CD4-positive, alpha-beta memory T cell (primary cell): ENCODE measurements at places on chromosomes 1 and 21. TPM values are rescaled to one million over a fixed set of nuclear protein-coding genes. Genes with fewer than 3 reads are reported as not detected.
A peak's percentile ranks its signal among the peaks of the same experiment; 100 is the strongest.

DNA sequence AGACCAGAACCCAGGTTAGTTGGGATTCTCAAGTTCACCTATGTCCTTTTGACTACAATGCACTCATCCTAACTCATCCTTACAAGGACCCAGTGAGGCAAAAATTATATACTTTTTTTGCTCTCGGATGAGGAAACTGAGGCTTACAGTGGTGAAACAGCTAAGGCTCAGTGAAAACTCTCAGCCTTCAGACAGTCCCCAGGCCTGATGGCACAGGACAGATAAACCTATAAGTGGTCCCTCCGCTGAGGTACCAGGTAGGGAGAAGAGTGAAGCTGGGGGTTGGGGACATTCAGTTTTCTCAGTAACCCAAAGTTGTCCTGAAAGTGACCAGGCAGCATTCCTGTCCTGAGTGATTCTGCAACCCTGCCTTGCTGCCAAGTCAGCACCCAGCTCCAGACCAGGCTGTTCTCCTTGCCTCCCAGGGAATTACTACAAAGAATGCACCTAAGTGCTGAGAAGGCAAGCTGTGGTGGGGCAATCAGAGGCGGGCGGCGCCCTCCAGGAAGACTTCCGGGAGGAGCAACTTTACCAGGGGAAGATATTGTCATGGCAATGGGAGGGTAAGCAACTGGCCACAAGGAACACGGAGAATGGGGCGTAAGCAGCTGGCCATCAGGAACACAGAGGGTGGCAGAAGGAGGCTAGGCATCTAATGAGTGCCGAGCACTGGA lies 4.6 kb downstream of the TENT5B start:
- peaks cover 16% of the 10 kb centered on the region for H3K27me3 ChIP-seq
- H3K27ac ChIP-seq = no peak overlapping the region
- no peak for DNase-seq
- H3K4me1 ChIP-seq = peaks cover 10% of the 10 kb centered on the region
- H3K4me3 ChIP-seq = no peak overlapping the region
- no peaks in the 10 kb centered on the region for H3K36me3 ChIP-seq

GRCh38 chr1:5959087-5959486 lies 33.1 kb downstream of the NPHP4 start:
- no peaks in the 10 kb centered on the region for H3K27me3 ChIP-seq
- H3K4me3 ChIP-seq = no peak overlapping the region
- peaks cover 16% of the 10 kb centered on the region for H3K4me1 ChIP-seq
- H3K36me3 ChIP-seq = no peaks in the 10 kb centered on the region
- H3K27ac ChIP-seq = no peak overlapping the region

DNA sequence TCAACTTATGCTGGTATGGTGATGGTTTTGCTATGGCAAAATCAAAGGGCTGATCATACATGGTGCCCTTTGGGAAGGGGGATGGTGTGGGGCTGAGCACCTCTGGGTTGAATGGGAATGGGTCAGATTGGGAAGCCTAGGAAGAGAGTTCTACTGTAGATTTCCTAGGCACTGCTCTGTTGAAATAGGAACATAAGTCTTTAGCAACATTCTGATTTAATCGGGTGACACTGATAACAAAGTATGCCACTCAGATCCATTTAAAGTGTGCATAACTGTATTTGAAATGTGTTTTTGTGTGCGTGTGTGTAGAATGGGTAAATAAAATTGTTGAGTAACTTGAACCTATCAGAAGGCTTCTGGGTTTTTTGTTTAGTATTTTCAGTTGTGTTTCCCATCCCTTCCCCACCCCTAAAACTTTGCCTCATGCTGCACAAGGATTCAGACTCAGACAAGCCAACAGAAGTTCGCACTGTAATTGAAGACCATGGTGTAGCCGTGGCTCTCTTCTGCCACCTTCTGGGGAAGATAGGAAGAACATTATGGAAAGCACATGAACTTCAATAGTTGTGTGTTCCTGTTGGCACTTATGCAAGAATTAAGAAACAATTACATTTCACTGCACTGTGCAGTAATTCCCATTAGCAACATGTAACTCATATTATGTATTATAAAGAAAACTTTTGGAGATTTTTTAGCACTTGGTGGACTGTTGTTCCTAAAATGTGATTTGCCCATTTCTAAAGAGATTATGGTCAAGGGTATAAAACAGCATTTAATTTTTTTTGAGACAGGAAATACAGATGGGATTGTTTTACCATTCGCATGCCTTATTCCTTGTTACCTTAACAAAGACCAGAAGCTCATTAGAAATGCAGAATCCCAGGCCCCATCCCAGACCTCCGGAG lies 10.9 kb upstream of the C4BPB start:
- H3K36me3 ChIP-seq = no peaks in the 10 kb centered on the region
- no peaks in the 10 kb centered on the region for H3K4me1 ChIP-seq
- H3K4me3 ChIP-seq = no peak overlapping the region
- peak; percentile 69 for DNase-seq
- no peaks in the 10 kb centered on the region for H3K27me3 ChIP-seq

DNA sequence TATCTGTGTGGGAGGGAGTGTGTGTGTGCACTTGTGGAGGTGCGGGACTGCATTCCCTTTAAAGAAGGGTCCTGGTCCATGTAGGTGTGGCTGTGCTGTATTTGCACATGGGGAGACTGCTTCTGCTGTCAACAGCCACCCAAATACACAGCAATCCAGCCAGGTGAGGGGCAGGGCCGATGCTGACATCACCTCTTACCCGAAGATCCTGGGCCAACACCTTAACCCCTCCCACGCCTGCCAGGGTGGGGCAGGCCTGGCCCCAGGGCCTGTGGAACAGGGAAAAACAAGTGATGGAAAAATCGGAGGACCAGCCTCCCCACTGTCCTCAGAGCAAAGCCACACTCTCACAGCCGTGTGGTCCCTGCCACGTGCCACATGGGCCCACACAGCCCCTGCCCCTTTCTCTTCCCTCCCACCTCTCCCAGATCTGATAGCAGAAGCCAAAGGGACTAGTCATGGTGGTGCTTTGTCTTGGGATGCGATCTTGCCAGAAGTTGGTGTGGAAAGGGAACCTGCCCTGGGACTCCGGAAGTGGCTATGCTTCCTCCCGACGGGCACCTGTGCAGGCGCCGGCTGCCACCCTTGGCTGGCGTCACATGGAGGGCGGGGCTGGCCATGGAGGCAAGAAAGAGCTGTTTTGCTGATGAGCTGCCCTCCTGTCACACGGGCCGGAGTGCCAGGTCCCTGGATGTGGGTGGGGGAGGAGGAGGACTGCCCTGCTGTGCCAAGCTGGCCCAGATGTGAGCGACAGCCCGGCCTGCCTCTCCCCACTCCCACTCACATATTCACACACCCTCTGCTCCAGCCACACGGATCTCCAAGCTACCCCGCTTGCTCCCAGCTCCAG lies 7.8 kb upstream of the CASZ1 start:
- H3K27me3 ChIP-seq = no peaks in the 10 kb centered on the region
- H3K4me3 ChIP-seq = no peak overlapping the region
- H3K27ac ChIP-seq = no peak overlapping the region
- H3K4me1 ChIP-seq = no peaks in the 10 kb centered on the region

Gene HSPA6
- total RNA-seq = 2.4 TPM

GRCh38 chr1:205939690-205940330 lies 3.4 kb downstream of the SLC26A9 start:
- no peaks in the 10 kb centered on the region for H3K36me3 ChIP-seq
- DNase-seq = no peak
- H3K27me3 ChIP-seq = peaks cover 4% of the 10 kb centered on the region

Gene SPOCD1
- total RNA-seq = 0.61 TPM

DNA sequence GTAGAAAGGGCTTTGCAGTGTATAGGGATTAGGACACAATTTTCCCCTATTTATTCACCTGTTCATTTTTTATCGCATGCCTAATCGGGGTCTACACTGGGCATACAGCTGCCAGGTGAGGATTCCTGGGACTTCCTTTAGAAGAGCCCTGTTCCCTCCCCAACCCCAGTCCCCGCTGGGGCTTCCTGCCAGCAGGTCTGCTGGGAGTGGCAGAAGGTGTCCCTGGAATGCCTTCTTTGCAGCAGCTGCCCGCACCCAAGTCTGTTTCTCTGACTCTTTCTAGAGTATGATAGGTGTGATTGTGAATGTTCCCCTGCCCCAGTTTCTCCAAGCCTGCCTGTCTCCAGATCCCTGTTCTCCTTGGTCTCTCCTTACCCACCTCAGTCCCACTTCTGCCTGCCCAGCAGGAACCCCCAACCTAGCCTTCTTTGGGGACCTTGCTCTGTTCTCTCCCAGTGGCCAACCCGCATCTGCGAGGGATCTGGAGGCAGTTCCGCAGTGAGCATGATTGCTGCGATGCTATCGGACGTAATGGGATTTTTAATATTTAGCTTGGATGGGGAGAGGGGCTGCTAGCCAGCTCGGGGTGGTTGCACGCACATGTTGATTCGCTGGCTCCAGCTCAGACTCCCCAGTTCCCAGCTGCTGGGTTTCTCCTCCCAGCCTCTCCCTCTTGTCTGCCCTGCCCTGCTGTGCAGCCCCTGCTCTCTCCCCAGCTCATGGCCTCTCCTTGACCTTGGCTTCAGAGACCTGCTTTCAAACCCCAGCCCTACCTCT lies 79.8 kb downstream of the EPHB2 start:
- no peaks in the 10 kb centered on the region for H3K36me3 ChIP-seq
- DNase-seq = no peak
- H3K4me3 ChIP-seq = no peak overlapping the region
- no peak overlapping the region for H3K27ac ChIP-seq

- no peak overlapping the region for H3K27ac ChIP-seq
- H3K4me1 ChIP-seq = peaks cover 14% of the 10 kb centered on the region
- no peaks in the 10 kb centered on the region for H3K36me3 ChIP-seq
- H3K27me3 ChIP-seq = no peaks in the 10 kb centered on the region
- no peak for DNase-seq
These were observed 29.3 kb downstream of the KPNA6 start for GRCh38 chr1:32137111-32137510.

DNA sequence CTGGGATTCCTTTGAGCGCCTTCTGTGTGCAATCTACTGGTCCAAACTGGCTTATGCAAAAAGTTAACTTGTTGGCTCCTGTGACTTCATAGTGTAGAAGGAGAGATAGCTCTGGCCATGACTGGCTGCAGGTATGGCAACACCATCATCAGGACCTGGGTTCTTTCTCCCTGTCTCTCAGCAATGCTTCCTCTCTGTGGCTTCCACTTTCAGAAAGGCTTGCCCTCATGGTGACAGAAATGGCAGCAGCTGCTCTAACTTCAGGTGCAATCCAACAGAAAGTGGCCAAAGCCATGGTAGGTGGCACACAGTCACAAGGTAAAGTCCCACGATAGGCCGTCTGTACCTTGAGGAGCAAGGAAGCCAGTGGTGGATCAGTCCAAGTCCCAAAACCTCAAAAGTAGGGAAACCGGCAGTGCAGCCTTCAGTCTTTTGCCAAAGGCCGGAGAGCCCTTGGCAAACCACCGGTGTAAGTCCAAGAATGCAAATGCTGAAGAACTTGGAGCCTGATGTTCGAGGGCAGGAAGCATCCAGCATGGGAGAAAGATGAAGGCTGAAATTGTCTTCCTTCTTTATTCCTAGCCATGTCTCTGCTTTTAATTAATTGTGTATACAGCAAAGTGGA lies 45.0 kb downstream of the ZBTB40 start:
- no peaks in the 10 kb centered on the region for H3K27me3 ChIP-seq
- H3K4me1 ChIP-seq = no peaks in the 10 kb centered on the region
- no peak for DNase-seq

DNA sequence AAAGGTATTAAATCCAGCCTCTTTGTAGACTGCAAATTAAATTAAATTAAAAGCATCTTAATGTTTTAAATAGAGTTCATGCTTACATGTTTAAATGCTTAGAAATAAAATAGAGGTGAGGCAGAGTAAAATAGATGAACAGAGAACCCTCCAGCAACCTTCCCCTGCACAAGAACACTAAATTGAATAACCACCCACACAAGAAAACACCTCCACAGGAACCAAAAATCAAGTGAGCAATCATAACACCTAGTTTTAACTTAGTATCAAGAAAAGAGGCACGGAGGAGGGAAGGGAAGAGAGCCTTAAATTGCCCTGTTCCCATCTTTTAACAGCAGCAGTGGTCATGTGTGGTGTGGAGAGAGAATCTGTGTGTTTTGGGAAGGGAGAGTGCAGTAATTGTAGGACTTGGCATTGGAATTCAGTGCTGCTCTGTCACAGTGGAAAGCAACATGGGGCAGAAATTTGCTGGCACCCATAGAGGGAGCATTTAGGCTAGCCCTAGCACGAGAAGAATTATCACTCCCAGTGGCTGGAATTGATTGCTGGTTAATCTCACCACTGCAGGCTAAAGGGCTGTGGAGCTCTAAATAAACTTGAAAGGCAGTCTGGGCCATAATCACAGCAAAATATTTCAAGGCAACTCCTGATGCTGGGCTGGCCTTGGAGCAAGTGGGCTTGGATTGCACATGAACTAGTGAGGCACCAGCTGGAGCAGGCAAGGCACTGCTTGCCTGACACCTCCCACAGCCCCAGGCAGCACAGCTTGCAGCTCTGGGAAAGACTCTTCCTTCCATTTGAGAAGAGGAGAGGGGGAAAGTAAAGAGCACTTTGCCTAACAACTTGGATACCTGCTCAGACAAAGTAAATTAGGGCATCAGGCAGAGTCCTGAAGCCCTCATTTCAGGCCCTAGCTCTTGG lies 1478.8 kb downstream of the NCAM2 start:
- H3K27me3 ChIP-seq = no peaks in the 10 kb centered on the region
- no peak overlapping the region for H3K4me3 ChIP-seq
- no peak overlapping the region for H3K27ac ChIP-seq
- H3K4me1 ChIP-seq = no peaks in the 10 kb centered on the region
- no peaks in the 10 kb centered on the region for H3K36me3 ChIP-seq

GRCh38 chr1:245007852-245008251 lies 143.5 kb upstream of the HNRNPU start:
- H3K27ac ChIP-seq = no peak overlapping the region
- no peak for DNase-seq
- H3K4me1 ChIP-seq = no peaks in the 10 kb centered on the region
- H3K27me3 ChIP-seq = no peaks in the 10 kb centered on the region
- H3K36me3 ChIP-seq = no peaks in the 10 kb centered on the region
- no peak overlapping the region for H3K4me3 ChIP-seq

DNA sequence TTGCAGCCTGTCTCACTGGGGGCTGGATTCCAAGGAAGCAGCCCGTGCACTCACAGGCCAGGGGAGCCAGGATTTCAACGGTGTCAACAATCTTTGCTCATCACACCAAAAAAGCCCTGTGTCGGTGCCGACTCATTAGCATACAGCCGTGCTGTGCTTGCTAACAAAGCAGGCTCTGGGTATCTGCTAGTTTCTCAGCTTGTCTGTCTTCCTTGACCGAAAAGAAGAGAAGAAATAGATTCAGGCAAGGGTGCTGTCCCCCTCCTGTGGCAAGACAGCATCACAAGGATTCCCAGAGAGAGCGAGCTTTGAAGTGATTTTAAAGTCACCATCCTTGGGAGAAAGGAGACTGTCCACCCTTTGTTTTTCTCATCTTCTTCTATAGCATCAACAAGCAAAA lies 214.7 kb downstream of the SDCCAG8 start:
- DNase-seq = no peak
- H3K27ac ChIP-seq = no peak overlapping the region
- no peak overlapping the region for H3K4me3 ChIP-seq
- no peaks in the 10 kb centered on the region for H3K4me1 ChIP-seq
- H3K36me3 ChIP-seq = no peaks in the 10 kb centered on the region
- H3K27me3 ChIP-seq = no peaks in the 10 kb centered on the region
